ENCODE measurements at places on chromosomes 7 and 10.
A peak's percentile ranks its signal among the peaks of the same experiment; 100 is the strongest.

DNA sequence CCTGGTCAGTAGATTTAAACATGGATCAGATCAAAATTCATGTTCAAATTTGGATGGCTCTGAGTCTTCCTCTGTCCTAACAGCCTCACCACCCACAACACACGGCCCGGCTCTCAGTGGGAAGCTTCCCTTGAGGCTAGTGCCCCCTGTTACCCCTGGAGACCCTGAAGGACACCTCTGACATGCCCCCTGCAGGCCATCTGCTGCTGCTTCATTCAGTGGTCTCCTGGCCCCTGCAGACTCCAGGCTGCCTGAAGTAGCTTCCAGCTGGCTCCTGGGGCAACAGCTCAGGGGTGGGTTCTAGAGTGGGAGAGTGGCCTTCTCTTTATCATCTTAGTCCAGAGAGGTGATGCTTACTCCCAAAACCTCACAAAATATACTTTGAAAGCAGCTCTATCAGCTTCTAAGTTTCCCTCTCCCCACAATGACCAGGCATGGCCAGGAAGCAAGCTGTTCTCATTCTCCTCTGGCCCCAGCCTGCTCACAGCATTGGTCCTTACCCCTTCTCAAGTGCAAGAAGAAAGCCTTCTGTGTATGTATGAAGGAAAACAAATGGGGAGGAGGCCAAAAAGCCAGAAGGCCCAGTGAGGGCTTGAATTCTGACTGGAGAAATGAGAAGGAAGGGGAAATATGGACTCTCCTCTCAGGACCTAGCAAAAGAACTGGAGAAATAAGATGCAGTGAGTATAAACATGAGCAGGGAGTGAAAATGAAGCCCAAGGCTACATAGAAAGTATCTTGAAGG, 189.6 kb upstream of the INHBA start:
- no peak for DNase-seq

DNA sequence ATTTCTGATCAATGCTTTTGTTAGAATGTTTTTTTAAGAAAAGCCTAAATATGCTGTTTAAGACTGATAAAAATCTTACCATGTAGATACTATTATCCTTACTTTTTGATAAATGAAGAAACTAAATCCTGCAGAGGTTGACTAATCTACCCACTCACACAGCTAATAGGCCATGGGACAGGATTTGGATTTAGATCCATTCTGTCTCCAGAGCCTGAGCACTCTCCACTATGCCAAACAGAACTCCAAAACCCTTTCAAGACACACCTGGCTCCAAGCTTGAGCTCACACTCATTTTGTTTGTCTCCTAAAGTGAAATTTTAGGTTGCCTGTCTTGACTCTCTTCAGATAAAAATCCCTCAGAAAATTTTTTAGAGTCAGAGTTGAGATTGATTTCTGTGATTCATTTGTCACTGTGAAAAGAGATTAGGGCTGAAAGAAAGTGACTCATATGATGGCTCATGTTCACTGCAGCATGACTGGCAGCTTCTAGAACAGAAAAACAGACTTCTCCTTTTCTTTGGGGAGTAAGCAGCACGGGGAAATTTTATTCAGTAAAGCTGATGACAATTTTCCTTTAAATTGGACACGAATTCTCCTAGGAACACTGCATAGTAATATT, 132.3 kb upstream of the POT1 start:
- no peak for DNase-seq

DNA sequence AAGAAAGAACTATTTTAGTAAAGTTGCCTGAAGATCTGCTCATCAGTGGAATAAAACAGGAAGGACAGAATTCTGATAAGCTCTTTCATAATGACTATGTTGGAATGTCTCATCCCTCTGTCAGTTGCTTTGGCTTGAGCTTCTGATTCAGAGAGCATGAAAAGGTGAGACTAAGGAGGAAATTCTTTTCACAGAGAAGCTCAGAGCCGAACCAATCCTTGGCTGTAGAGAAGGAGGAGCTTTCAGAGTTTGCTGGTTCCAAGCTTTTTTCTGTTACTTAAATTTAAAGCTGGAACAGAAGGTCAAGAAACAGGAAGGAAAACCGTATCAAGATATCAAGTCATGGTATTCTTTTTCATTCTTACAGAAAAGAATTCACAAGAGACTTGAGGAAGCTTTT, 24.0 kb downstream of the GSTO2 start:
- no peak for DNase-seq

DNA sequence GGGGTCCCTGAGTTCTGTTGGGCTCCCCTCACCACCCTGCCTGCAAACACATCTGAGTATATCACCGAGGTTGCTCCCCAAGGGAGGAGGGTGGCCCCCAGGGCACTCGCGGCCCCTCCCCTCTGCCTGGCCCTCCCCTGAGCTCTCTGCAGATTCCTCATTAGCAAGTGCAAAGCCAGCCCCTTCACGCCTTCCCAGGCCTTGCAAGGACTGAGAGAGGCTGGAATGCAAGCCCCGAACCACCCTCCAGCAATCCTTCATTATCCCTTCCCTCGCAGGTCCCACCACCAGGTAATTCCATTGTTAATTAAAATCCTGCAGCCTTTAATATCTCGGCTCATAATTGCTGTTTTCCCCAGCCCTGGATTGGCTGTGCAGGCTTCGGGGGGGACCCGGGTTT, 35.3 kb upstream of the MYL10 start:
- no peak for DNase-seq

GRCh38 chr10:51397695-51398094, 301.7 kb downstream of the CSTF2T start:
- DNase-seq: no peak

DNA sequence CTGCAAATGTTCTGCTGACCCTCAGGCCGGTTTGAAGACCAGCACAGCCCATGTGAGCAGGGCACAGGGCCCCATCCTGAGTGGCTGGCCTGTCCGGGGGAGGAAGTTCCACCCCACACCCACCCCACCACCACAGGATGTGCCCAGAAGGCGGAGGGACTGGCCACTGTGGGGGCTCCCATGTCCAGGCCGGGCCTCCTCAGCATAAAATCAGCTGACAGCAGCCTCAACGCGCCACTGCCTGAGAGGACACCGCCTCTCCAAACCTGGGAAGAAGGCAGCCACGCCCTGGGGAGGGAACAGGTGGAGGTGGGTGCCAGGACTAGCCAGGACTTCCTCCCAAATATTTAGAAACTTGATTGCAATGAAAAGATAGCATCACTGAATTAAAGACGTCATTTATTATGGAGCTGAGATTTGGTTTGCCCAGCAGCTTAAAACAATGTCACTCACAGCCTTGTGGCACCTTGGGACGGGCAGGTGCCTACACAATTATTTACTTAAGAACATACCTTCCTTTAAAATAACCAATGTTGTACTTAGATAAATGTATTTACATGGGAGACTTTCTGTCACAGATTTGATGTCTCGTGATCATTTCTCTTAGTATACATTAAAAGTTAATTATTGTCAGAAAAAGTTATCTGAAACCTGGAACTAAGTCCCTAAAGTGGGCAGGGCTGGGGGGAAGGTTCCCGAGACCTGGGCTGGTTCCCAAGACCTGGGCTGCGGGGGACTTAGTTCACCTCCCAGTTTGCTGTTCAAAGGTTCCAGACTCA, 27.3 kb upstream of the FAM20C start:
- DNase-seq: no peak

- no peak for DNase-seq
Measured at GRCh38 chr7:147903536-147904218, 686.9 kb upstream of the C7orf33 start.

- no peak for DNase-seq
Measured at GRCh38 chr10:70621503-70622078, 19.1 kb upstream of the PRF1 start.

DNA sequence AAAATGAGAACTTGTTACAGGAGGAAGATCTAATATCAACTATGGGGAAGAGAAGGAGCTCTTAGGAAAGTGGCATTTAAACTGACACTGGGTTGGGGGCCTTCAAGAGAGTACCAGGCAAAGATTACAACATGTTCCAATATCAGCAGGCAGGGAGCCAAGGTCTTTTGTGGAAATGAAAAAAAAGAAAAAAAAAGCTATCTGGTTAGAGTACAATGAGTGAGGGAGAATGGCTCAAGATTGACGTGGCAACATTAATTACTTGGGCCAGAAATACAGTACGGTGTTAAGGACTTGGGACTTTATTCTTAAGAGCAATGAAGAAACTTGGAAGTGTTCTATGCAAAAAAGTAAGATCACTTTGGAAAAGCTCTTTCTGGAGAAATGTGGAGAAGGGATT, 132.3 kb upstream of the CDK1 start:
- no peak for DNase-seq

GRCh38 chr7:130970696-130971095, 236.7 kb upstream of the KLF14 start:
- DNase-seq: no peak

GRCh38 chr7:151232917-151233701, 826 bp downstream of the CHPF2 start:
- DNase-seq: peak; percentile 54

- DNase-seq: no peak
Measured at GRCh38 chr10:5534880-5535856, 10.4 kb downstream of the CALML3 start.

DNA sequence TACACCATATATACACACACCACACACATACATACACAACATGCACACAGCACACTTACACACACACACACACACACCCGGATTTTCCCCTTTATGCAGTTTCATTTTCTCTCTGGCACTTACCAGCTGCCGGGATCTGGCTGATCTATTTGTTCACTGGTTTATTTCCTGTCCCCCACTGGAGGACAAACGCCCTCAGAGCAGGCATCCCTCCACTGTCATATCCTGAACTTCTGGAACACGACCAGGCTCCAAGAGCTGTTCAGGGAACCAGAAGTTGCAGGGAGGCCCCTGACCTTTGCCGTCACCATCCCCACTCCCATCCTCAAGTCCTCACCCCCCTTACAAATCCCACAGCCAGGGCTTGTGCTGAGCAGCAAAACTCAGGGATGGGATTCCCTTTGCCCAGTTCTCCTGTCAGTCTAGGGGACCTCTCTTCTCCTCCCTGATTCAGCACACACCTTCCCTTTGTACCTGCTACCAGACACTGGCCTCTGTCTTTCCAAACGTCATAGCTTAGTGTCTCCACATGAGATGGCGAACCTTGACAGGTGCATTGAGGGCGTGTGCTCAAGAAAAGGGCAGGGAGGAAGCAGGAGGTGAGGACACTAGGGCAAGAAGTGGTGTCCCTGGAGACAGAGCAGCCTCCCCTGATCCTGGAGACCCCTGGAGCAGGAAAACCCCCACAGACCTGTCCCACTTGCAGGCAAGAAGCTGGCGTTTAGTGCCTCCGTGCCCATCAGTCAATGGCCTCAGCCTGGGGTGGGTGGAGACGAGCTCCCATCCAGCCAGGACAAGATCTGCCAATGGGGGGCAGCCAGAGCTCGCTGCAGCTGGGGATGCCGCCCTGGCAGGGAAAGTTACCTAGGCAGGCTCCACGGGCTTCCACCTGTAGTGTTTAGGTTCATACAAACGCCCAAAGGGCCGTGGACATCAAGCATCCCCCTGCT, 12.7 kb upstream of the DOCK1 start:
- DNase-seq: no peak

- DNase-seq: no peak
Measured at GRCh38 chr10:123278445-123278844, 124.2 kb downstream of the BUB3 start.

DNA sequence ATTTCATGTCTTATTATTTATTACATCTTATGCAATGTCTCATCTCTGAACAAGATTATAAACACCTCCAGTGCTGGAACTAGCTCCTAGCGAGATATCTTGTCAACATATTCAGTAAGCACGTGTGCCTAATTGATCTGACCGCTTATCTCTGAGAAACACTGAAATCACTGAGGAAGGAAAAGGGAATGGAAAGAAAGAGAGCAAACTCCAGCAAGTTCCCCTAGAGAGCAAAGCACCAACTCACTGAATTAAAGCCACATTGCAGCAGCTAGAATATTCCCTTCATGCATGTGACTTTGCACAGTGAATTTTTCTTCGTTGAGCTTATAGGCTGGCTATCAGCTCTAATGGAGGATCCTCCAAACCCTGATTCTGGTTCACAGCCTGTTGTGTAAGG, 177.1 kb upstream of the FRMD4A start:
- DNase-seq: no peak

DNA sequence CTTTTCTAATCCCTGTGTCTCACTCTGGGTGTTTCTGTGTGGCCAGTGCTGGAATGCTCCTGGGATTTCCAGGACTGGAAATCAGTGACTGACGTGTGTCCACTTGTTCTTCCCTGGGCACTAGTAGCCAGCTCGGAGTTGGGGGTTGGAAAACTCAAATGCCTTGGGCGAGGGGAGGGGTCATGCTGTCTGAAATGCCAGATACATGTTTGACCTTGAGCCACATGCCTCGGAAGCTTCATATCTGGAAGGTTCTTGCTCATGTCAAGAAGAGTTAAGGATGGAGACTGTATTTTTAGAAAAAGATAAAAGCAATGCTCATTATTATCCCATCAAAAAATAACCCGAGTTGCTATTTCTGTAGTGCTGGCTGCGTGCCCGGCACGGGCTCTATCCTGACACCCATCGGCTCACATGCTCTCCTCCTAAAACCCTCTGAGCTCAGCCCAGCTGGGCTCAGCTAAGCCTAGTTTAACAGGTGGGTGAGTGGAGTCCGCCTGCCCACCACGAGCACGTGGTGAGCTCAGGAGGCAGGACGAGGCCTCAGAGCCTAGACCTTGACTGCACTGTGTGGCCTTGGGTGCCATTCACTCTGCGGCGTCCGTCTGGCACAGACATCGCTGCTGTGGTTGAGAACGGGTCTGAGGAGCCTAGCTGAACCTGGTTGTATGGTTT, 6.4 kb downstream of the DPYSL4 start:
- DNase-seq: no peak

DNA sequence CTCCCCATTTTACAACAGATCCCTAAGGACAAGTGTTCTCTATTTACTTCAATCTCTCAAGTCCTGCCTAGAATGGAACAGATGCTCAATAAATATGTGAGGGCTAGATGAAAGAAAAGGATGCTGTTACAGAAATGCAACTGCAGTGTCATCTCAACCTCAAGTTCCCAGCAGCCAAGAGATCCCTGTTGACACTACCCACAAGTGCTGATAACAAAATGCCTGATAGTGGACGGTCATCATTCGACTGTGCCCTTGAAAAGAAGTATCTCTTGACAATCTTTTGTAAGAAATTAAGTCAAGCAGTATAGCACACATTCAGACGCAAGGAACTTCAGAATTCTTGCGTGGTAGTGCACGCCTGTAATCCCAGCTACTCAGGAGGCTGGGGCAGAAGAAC, 133.2 kb downstream of the PARD3 start:
- no peak for DNase-seq

GRCh38 chr10:123788981-123789380, 102.6 kb downstream of the CPXM2 start:
- no peak for DNase-seq

- no peak for DNase-seq
Measured at GRCh38 chr7:107064255-107064654, 19.8 kb downstream of the PRKAR2B start.

Data from T-helper 9 cell (primary cell).